NCI-H1436 treated with DMSO at 0.1 percent for 48 hours (cell line): ENCODE measurements at places on chromosomes 16 and 17.

- no peak for DNase-seq
Measured at GRCh38 chr17:38430316-38430715, 2.1 kb downstream of the ARHGAP23 start.

DNA sequence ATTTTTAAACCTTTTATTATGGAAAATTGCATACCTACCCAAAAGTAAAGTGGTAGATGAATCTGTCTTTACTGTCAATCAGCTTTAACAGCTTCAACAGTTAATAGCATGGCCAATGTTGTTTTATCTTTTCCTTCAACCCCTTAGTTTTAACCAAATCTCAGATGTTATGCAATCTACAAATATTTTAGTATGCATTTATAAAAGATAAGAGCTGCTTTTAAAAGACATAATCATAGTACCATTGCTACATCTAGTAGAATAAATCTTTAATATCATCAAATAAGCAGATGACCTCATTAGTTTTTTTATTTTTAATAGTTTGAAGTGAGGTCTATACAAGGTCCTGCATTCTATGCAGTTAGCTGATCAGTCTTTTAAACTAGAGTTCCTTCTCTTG, 37.9 kb downstream of the MAP2K4 start:
- no peak for DNase-seq

DNA sequence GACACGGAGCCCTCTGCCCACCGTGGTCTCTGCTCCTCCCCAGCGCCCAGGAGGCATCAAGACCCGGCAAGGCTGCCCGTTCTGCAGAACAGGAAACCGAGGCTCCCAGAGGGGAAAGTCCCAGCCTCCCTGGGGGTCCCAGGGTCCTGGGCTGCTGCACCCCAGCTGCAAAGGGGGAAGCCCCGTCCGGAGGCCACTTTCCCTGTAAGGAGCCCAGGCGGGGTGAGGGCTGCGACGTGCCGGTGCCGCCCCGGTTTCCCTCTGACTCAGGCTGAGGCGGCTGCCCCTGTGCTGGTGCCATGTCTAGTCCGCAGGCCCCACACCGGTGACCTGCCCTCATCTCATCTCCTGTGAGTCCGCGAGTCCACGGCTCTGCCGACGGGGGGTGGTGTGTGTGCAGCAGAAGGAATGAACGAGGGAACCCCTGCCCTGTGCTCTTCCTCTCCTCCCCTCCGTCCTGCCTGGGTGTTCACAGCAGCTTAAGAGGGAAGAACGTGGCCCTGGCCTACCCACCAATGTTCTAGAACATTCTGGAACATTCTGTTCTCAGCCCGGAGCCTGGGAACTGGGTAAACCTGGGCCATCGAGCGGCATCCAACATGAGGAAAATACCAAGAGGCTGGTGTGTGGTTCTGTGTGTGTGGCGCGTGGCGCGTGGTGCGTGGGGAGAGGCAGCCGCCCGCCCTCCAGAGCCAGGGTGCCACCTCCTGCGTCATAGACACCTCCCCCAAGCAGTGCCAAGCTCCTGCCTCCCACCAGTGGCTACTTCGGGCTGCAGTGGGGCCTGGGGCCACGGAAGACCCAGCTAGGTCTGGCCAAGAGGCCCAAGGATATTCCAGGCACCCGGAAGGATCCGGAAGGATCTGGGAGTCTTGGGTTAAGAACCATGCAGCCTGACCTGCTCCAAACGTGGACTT, 7.0 kb upstream of the CBFA2T3 start:
- DNase-seq, result no peak

- DNase-seq, result no peak
Measured at GRCh38 chr17:17125136-17126084, 80.7 kb downstream of the PLD6 start.

DNA sequence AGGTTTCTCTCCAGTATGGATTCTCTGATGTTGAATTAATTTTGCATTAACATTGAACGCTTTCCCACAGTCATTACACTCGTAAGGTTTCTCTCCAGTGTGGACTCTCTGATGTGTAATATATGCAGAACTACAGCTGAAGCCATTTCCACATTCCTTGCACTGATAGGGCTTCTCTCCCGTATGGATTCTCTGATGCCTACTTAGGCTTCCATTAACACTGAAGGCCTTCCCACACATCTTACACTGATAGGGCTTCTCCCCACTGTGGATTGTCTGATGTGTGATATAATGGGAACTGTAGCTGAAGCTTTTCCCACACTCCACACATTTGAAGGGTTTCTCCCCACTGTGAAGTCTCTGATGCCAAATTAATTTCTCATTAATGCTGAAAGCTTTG, 7.2 kb upstream of the TLE7 start:
- no peak for DNase-seq

DNA sequence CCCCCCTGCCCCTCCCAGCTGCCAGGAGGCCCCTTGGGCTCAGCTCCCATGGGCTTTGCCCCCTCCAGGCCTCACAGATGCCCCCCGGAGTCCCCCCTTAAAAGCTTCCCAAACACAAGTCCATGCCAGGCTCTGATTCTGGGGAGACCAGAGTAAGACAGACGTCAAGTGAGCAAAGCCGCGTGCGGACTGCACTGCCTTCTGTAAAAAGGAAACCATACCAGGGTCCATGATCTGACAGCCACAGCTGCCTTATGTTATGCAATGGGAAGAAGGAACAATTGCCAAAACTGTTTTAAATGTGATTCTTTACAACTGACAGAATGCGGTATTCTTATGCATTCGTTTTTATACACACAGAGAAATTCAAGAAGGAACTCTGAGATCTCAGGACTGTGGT, 17.9 kb upstream of the HEXD start:
- no peak for DNase-seq

DNA sequence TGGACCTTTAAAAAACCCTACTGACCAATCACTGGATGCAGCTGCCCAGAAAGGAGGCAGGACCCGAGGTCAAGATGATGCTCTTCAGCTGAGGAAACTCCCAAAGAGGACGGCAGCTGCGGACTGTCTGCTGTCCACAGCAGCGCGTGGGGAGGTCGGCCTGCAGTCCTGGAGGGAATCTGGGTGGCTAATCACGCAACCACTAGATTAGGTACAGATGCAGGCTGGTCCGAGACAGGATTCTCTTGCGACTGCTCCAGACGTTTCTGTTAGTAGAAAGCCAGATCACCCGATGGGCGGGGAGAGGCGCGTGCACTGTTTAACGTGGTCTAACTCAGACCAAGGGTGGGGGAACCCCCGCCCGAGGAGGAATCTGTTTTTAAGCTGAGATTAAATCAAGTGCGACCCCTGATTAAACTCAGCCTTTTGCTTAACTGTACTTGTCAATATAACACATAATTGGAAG, 8.8 kb downstream of the CTRB2 start:
- DNase-seq, result no peak

- no peak for DNase-seq
Measured at GRCh38 chr17:11053846-11054245, 187.2 kb upstream of the SHISA6 start.

GRCh38 chr17:17021194-17021863, 20.9 kb upstream of the MPRIP start:
- no peak for DNase-seq

DNA sequence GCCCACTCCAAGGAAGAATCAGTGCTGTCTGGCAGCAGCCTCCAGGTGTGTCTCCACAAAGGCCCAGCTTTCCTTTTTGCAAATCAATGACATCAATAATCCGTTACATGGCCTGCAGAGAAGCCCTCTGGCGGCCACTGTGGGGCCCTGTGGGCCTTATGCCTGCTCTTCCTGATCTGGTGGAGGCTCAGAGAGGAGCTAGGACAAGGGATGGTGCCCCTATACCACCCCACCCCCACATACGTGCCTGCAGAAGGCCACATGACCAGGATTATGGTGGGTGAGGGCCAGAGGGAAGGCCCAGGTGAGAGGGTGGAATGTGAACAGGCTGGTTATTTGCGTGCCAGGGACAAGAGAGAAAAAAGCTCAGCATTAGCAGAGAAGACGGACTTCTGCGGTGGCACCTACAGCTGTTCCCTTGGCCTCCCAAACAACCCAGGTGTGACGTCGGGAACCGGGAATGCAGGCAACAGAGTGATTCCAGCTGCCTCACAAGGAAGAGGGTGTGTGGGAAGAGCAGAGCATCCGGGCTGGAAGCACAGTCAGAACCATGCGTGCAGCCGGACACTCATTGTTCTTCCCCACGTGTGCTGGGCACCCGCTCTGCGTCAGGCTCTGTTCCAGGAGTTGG, 22.5 kb downstream of the EIF4A3 start:
- DNase-seq, result no peak

GRCh38 chr17:35808240-35808961, 883 bp upstream of the TAF15 start:
- DNase-seq, result no peak

DNA sequence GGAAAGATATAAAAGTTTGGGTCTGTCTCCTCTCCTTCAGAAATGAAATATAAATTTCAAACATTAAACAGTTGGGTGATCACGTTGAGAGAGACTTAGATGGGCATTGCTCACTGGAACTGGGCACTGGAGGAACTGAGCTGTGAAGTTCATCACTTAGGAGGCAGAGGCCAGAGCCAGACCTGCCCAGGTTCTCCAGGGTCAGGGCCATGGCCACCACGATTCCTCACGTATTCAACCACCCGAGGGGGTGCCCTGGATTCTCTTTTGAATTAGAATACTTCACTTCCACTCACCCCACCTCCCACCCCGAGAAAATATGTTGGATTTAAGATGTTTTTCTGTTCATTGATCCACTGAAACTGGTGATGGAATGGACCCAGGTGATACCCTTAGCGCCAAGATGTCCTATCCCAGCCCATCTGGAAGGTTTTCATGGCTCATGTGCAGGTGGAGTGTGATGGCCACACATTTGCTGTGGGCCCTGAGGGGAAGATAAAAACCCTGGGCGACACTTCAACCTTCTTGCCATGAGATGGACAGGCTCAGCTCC, 6.1 kb downstream of the PRR29 start:
- DNase-seq, result no peak

DNA sequence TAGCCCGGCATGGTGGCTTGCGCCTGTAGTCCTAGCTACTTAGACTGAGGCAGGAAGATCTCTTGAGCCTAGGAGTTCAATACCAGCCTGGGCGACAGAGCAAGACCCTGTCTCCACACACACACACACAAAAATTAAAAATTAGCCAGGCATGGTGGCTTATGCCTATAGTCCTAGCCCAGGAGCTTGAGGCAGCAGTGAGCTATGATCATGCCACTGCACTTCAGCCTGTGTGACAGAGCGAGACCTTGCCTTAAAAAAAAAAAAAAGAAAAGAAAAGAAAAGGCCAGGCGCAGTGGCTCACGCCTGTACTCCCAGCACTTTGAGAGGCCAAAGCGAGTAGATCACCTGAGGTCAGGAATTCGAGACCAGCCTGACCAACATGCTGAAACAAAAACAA, 23.9 kb downstream of the C17orf75 start:
- DNase-seq, result no peak

GRCh38 chr16:87789437-87790291, 23.9 kb upstream of the KLHDC4 start:
- DNase-seq, result no peak

DNA sequence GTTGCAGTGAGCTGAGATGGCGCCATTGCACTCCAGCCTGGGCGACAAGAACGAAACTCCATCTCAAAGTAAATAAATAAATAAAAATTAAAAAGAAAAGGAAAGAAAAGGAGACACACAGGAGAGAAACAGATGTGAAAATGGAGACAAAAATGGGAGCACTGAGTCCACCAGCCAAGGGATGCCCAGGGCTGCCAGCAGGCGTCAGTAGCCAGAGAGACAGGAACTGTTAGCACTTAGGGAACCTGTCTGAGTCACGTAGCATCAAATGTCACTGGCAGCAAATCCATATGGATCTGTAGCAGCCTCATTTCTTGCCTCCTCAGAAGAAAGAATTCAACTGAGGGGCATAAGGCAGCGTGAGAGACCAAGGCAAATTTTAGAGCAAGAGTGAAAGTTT, 79.7 kb downstream of the CYLD start:
- DNase-seq, result no peak
